ENCODE measurements at places on chromosomes 5 and 9.

- DNase-seq: no peak
These were observed 6.9 kb upstream of the NUDT12 start for GRCh38 chr5:103569313-103570060.

- no peak for DNase-seq
These were observed 231.4 kb downstream of the PDE4D start for GRCh38 chr5:59661954-59662615.

GRCh38 chr9:19681846-19682245, 107.0 kb downstream of the SLC24A2 start:
- no peak for DNase-seq

- no peak for DNase-seq
These were observed 2.9 kb downstream of the TCERG1 start for GRCh38 chr5:146450002-146450401.

DNA sequence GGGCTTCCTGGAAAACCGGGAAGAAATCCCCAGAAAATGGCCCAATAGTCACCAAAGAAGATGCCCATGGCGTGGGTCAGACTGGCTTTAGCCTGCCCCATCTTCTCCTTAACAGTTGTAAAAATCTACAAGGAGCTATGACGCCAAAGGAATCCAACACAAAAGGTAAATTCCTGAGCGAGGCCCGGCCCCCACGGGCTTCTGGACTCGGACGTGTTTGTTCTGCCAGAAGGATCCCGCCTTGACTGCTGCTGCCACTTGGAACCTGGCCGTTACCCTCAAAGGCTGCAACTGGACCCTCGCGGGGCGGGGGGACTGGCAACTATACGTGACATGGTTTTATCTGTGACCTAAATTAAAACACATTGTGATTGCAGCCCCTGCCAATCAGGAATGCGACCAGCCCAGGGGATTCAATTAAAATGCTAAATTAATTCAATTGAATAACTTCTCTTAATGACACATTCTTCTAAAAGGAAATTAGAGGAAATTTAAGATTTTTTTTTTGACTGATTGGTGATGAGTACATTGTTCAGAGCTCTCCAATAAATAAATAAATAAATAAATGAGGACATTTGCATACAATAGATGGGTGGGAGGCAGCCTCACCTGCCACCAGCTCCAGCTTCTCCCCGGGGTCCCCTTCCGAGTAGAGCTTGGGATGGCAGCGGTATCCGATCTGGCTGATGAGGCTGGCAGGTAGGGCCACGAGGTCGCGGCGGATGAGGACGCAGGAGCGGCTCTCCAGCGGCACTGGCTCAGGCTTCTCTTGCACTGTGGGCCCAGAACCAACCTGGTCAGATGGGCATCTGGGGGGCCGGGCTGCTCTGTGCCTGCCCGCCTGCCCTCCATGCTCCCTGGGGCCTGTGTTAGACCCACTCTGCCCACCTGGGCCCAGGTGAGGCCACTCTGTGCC, 54.7 kb upstream of the UBAC1 start:
- DNase-seq: no peak

DNA sequence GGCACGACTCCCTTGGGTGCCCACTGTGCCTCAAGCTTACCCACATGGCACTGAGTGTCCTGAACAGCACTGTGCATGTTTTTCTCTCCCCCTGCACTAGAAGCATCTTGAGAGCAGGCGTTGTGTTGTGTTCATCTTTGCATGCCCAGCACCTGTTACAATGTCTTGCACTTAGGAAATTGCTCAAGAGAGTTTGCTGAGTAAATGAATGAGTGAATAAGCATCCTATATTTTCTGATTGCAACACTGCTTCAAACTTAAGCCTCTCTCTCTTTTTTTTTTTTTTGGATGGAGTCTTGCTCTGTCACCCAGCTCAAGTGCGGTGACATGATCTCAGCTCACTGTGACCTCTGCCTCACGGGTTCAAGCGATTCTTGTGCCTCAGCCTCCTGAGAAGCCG, 94.5 kb downstream of the LMNB1 start:
- DNase-seq: no peak

GRCh38 chr5:54947187-54947586, 38.2 kb downstream of the ESM1 start:
- no peak for DNase-seq

DNA sequence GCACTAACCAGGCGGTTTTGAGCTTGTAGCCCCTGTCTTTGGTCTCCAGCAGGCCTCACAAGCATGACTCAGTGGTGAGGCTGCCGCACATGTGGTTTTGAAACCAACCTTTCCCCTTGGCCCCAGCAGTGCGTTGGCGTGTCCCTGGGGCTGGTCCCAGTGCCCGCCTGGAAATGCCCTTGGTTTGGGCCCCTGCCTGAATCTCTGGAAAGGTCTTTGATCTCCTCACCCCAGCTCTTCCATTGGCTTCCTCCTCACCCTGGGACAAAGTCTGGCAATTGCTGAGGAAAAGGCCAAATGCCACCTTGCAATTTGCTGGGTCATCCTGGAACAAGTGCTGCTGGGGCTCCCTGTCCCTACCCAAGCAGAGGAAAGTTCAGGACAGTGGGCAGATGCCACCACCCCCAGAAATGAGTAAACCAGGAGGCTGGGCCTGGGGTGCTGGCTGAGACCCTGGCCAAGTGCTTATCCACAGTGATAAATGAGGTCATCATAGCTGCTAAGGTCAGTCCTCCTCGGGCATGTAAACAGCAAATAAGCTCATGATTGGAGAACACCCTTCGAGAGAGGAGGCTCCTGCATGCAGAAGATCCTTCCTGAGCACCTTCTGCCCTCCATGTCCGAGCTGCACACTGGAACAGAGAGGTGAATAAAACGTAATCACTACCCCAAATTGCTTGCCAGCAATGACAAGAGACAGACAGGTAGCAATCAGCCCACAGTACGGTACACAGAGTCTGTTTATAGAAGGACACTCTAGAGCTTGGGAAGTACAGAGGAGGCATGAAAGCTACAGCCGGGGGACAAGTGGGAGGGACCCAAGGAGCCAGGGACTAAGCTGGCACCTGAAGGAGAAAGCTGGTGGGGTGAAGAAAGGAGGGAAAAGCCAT, 98.9 kb upstream of the CPEB4 start:
- DNase-seq: no peak

- no peak for DNase-seq
These were observed 93.0 kb downstream of the PRDM6 start for GRCh38 chr5:123182072-123182471.

GRCh38 chr5:135635451-135635850, 56.7 kb upstream of the CXCL14 start:
- no peak for DNase-seq

Measured in CD4-positive, alpha-beta T cell treated with Interleukin-4 for 1 hour (primary cell).